ENCODE measurements at places on chromosomes 4 and X.

DNA sequence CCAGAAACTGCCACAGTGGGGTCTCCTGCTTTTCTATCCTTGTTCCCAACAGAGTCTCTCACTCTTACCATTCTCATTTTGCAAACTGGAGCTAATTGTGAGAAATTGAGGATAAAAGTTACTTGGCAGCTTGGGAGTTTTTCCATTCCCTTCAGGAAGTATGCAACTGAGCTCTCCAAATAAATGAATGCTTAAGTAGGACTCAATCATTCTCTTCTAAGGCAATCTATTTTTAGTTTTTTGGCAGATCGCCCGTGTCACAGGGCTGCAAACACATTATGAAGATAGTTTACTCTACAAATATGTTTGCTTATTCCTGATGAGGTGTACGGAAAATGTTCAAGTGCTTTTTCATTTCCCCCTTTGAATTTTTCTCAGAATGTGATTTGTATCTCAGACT is 5.3 kb downstream of the ASB11 start:
- no peak for DNase-seq

DNA sequence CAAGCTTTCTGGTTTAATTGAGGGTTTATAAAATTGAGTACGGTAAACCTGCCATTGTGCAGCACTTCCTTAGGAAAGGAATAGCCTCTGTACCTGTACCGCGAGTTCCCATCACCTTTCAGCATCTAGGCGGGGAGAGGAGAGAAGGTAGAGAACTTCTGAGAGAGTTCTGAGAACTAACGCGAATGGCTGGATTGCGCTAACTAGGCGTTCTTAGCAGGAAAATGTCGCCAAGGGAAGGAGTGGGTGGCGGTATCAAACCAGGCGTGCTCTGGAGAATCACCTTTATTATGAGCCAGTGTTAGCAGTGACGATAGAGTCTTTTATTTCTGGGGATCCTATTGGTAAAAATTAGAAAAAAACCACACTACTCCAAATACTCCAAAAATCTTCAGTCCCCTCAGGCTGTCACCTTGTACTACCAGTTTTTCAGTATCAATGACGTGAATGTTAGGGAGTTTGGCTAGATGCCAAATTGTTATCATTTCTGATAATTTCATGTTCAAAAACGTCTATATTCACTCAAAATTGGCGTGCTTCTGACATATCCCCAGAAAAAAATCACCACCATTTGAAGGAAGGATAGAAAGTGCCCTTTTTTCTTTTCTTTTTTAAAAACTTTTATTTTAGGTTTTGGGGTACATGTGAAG is 1.4 kb downstream of the UGT8 start:
- no peak for DNase-seq

GRCh38 chrX:68672581-68673318 is 25.3 kb downstream of the STARD8 start:
- no peak for DNase-seq

DNA sequence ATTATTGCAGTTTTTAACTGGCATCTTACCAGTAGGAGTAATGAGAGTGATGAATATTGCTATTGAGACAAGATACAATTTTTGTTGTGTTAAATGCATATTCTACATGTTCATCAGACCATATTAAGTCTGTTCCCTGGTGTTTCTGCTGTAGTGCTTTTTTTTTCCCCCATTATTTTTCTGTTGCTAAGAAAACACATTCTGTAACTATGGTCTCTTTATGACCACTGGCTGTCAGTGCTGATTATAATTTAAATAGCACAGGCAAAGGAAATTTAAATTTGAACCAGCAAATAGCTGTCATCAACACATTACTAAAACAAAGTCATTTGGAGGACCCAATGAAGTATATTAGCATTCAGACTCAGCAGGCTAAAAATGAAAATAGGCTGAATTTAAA is 98.3 kb upstream of the ANKRD50 start:
- no peak for DNase-seq

DNA sequence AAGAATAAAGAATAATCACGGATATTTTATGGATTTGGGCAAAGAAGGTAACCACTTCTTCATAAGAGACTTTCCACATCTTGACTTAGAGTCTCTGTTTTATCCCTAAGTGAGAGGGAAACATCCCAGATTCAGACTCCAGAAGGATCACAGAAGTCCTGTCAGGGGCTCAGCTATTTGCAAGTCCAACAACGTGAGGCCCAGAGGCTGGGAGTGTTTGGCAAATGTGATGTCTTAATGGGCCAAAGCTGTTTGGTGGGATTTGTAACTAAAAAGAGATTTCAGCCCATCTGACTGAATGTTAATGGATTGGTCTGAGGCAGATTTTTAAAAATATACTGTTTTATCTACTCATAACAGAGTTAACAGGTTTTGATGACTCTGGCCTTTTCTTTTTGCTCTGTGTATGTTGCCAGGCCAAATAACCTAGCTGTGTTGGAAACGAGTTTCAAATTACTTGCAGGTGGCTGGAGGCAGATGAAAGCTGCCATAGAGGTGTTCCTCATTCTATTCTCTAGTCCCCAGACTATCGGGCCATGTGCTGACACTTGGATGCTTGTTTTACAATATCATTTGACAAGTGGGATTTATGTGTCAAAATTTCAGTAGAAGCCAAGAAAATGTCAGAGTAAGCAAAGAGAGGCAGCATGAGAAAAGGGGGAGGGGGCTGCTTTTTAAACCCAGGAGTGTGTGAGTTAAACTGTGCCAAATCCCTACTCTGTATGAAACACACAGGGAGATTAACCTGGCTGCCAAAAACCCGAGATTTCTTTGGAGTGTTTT is 330.9 kb downstream of the DCHS2 start:
- no peak for DNase-seq

DNA sequence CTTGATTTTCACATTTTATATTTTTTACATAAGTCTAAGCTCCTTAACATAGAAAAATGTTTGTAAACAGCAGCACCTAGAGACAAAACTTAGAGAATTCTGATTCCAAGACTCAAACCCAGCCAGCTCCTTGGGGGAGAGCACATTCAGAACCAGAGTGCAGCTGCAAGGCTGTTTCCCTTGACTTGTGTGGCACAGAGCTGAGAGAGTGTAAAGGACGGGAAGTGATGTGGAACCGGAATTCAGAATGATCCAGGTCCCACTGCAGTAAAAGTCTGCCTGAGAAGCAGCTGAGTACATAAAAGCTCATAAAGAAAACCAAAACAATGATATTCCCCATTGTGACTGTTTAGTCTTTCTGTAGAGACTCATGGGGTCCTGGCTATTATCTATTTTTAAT is 713.8 kb downstream of the RAB28 start:
- DNase-seq: no peak

GRCh38 chr4:84792366-84793301 is 173.9 kb downstream of the WDFY3 start:
- no peak for DNase-seq

DNA sequence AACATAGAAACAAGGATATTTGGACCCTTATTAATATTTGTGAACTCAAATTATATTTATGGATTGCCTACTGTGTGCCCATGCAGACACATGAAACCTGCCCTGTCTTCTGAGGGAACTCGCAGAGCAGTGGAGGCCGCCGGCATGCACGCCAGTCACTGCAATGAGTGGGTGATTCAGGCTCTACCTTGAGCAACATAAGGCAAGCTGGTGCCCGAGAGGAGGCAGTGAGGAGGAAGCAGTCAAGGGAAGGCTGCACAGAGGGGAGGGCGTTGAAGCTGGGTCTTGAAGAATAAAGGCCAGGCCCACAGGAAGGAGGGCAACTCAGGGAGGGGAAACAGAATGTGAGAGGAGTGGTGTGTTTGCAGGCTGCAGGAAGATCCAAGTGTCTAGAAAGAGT is 52.8 kb downstream of the PPEF2 start:
- DNase-seq: no peak

All from stimulated activated CD4-positive, alpha-beta T cell treated with anti-CD3 and anti-CD28 coated beads, Interleukin-1b, Interleukin-23, amount 100 ng/mL, for 24 hours (primary cell).